ENCODE measurements at places on chromosomes 3 and 15.
A peak's percentile ranks its signal among the peaks of the same experiment; 100 is the strongest.

- H3K4me3 ChIP-seq, result no peak overlapping the region
- H3K36me3 ChIP-seq, result no peaks in the 10 kb centered on the region
- peaks cover 59% of the 10 kb centered on the region for H3K4me1 ChIP-seq
These were observed 7.8 kb upstream of the CD200R1 start for GRCh38 chr3:112982710-112983109.

- no peaks in the 10 kb centered on the region for H3K36me3 ChIP-seq
- H3K27me3 ChIP-seq, result no peaks in the 10 kb centered on the region
- H3K27ac ChIP-seq, result no peak overlapping the region
- H3K4me3 ChIP-seq, result no peak overlapping the region
- DNase-seq, result no peak
These were observed 217.4 kb downstream of the DIPK2A start for GRCh38 chr3:144189044-144189443.

DNA sequence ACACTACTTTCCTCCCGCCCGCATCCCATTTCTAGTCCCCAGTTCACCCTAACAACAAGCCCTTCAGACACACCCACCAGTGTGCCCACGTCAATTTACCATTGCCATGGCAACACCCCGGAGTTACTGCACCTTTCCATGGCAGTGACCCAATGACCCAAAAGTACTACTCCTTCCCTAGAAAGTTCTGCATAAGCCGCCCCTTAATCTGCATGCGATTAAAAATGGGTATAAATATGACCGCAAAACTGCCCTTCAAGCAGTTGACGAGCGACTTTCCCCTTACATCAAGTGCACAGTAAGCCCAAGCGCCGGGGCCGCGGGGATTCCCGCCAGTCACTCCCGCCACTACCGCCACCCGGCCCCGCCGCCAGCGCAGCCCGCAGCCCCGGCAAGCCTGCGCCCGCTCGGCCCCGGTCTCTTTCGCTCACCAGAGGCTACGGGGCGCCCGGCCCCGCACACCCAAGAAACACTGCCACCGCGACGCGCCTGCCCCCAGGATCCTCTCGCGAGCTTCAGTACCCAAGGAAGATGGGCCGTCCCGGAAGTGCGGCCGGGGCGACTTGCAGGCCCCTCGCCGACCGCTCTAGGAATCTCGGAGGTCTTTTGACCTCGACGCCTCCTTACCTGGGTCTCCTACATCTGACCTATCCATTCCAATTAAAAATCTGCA lies 27.2 kb upstream of the ZNF502 start:
- peaks cover 12% of the 10 kb centered on the region for H3K4me1 ChIP-seq
- peaks cover 8% of the 10 kb centered on the region for H3K27me3 ChIP-seq
- DNase-seq, result peak; percentile 16
- no peak overlapping the region for H3K27ac ChIP-seq
- peaks cover 4% of the 10 kb centered on the region for H3K36me3 ChIP-seq
- H3K4me3 ChIP-seq, result peak overlapping the region; percentile 82

DNA sequence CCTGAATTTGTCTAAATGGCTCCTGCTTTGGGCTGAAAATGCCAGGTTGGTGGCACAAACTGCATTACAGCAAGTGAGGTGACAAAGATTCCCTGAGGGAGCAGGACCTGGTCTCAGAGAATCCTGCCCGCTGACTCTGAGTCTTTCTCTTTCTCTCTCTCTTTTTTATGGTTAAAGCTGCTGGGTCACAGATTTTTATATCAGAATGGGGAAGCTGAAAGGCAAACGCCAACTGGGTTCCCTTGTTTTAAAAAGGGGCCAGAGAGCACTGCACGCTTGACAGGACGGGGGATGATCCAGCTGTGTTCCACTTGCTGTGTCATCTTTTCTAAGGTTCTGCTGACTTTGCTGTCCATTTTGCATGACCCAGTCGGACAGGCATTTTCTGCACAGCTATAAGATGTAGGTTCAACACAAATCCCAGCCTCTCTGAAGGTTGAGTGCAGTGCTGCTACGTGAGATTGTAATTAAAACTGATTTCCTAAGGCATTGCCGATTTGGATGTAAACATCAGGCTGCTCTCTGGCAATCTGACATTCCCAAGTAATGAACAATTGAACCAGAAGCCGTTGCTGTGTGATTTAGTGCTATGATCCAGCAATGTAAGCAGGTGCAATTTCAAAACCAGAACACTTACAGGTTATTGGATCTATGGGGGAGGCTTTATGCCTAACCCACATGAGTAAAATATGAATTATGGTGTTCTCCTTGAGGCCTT lies 25.8 kb downstream of the ARHGEF3 start:
- H3K27ac ChIP-seq, result peak overlapping the region; percentile 61
- no peaks in the 10 kb centered on the region for H3K27me3 ChIP-seq
- H3K36me3 ChIP-seq, result peaks cover 63% of the 10 kb centered on the region
- no peak for DNase-seq
- H3K4me1 ChIP-seq, result peaks cover 90% of the 10 kb centered on the region
- no peak overlapping the region for H3K4me3 ChIP-seq

DNA sequence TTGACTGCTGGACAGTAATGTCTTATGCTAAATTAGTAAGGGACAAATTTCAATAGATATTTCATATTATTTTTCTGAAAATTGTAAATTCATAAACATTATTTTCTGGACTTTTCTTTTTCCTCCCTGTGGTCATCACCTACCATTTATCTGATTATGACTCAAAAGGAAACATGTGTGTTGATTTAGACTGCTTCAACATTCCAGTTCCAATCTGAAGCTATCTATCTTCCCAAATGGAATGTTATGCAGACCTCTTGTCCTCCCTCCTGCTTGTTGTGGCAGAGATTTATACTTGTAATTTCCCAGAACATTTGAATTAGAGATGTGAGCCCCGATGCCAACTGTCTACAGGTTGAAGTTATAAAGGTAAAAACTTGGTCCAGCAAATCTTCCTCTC lies 803.4 kb downstream of the TUSC7 start:
- H3K36me3 ChIP-seq, result no peaks in the 10 kb centered on the region
- no peak overlapping the region for H3K4me3 ChIP-seq
- no peak overlapping the region for H3K27ac ChIP-seq
- no peaks in the 10 kb centered on the region for H3K27me3 ChIP-seq
- DNase-seq, result no peak
- no peaks in the 10 kb centered on the region for H3K4me1 ChIP-seq

All from activated T-helper 1 cell treated with anti-CD3 and anti-CD28 coated beads, Interleukin-12 subunit alpha, Interleukin-12 subunit beta, Interleukin-2, Interleukin-4 antibody, amounts not matched to agents 30 ng/mL and 10 ng/mL and 1 ng/mL, durations not matched to agents 14 hours and 24 hours and 36 hours (primary cell).